Mesothelial cell of epicardium (in vitro differentiated cells): ENCODE measurements at places on chromosomes 1 and 21. TPM values are rescaled to one million over a fixed set of nuclear protein-coding genes. Genes with fewer than 3 reads are reported as not detected.
A peak's percentile ranks its signal among the peaks of the same experiment; 100 is the strongest.

OR2C3 gene
- not detected in 3 replicates for total RNA-seq

GRCh38 chr21:34609244-34609932 lies 5.5 kb downstream of the RCAN1 start:
- no peak for DNase-seq

DNA sequence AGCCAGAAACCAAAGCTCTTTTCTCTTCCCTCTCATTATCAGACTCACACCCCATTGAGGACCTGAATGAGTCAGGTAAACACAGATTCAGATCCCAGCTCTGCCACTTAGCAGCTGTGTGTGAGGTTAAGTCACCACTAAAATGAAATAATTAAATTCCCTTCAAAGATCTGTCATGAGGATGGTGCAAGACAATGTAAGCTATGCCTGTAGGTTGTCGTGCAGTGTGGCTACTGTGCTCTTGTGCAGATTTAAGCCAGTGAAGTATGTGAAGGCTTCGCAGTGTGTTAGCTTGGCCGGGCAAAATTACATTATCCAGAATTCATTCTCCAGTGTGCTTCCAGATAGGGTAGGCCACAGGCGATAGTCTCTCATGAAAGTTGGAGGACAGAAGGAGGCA lies 13.6 kb downstream of the UBL4B start:
- DNase-seq = no peak

- DNase-seq = no peak
These were observed 7.9 kb downstream of the UTP11 start for GRCh38 chr1:38020396-38020795.

GRCh38 chr1:39046613-39047210 lies 20.6 kb downstream of the NDUFS5 start:
- DNase-seq = no peak

GRCh38 chr21:45799765-45800338 lies 156.3 kb downstream of the PCBP3 start:
- no peak for DNase-seq

- DNase-seq = no peak
These were observed 6.9 kb downstream of the LMNA start for GRCh38 chr1:156121457-156121856.

C8A gene
- not detected in 3 replicates for total RNA-seq

NR0B2 gene
- not detected in 3 replicates for total RNA-seq

DNA sequence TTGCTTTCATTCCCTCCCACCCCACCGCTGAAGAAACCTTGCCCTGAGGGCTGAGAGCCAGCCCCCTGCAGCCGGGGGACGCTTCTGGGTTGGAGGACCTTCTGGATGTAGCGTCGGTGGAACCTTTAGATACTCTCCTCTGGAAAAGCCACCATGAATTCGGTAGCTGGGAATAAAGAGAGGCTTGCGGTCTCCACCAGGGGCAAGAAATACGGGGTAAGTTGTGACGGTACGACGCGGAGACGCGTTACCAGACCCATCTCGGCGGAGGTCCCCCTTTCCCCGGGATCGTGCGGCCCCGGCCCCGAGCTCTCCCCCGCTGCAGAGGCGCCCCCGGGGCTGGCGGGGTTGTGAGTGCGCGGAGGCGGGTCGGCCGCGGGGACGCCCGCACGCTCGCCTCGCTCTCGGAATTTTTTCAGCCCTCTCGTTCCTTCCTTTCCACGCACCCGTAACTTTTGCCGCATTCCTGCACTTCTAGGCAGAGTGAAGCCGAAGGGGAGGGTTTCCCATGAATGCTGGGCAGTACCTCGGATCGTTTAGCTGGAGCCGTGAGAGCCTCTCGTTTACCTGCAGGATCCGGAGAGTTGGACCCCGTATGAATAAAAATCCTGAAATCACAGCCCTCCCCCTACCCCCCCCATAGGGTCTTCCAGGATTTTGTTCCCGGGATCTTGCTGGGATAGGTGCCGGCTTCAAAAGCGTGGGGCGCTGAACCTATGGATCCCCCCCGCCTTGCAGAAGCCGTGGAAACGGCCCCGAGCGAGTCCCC lies 671 bp downstream of the KIF26B start:
- DNase-seq = peak; percentile 60

- no peak for DNase-seq
These were observed 19.4 kb downstream of the ARMH1 start for GRCh38 chr1:44693900-44694299.

GRCh38 chr1:177346790-177347359 lies 176.1 kb downstream of the BRINP2 start:
- DNase-seq = no peak

GRCh38 chr21:41605178-41605933 lies 97.4 kb upstream of the TMPRSS2 start:
- no peak for DNase-seq

GRCh38 chr1:202844259-202844658 lies 33.5 kb downstream of the PCAT6 start:
- DNase-seq = no peak

GRCh38 chr21:39115576-39116235 lies 67.5 kb downstream of the PSMG1 start:
- DNase-seq = no peak

DNA sequence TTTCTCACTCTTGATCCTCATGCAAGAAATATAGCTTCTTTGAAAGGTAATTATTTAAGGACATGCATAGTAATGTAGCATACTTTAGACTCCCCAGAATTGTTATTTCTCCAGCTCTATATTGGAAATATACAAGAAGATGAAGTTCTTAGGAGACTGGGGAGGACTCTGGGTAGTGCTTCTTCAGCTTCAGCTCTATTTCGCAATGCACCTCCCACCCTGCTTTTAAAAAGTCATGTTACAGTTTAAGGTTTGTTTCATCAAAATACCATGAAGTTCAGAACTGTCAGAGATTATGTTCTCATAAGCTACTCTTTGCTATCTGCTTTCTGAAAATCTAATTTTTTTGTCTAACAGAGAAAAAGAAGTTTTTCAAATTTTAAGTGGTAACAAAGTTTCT lies 586.2 kb upstream of the ADGRL4 start:
- no peak for DNase-seq

- DNase-seq = no peak
These were observed 21.1 kb downstream of the CLDN8 start for GRCh38 chr21:30194701-30195299.

DNA sequence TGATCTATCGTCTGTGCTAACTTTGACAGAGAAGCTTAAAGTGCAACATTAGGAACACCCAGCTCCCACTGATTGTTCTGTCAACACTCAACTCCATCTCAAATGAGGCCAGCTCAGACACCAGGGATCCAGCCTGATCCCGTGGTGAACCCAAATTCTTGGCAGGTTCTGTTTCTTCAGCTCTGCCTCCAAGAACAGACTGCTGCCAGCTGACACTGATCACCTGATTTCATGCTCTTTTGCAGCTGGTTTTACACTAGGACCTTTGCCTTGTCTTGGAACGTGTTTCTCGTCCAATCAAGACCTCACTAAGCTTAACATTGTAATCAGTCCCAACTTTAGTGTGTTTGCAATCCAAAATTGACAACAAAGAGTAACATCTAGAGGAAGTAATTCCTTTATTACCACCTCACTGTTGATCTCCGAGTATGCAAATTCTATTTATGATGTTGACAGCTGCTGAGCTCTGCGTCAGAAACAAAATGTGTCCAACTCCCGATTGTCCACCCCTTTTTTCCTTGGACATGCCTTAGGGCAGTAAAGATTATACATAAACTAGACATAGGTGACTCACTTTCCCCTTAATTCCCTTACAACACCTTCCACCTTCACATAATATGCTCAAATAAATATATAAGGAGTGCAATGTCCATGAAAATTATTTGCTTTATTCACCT lies 1.6 kb upstream of the HYI start:
- no peak for DNase-seq

DNA sequence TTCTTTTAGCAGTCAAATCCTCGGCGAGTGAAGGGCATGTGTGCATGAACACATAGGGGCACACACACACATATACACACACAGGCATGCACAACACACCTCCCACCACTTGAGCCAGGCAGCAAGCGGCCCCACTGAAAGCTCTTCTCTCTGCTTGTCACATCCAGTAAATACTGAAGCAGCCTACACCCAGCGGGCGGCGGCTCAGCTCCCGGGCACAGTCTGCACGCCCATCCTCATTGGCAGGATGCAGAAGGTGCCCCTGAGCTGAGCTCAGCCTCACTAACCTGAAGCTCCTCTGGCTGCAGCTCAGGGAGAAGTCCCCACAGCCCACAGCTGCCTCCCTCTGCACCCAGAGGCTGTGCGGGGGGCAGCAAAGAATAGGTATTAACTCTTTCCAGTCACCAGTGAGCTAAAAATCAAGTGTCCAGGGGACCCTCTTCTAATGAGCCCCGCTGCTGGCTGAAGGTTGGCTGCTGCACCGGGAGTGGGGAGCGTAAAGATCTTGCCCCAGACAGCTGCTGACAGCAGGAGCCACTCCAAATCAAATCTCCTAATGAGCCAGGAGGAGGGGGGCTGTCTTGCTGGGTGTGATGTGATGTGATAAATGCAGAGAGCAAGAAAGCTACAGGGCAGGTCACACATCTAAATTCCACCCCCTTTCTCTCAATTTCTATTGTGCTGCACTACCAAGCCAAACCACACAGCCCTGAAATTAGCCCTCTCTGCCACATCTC lies 12.5 kb downstream of the RGS8 start:
- no peak for DNase-seq

DNA sequence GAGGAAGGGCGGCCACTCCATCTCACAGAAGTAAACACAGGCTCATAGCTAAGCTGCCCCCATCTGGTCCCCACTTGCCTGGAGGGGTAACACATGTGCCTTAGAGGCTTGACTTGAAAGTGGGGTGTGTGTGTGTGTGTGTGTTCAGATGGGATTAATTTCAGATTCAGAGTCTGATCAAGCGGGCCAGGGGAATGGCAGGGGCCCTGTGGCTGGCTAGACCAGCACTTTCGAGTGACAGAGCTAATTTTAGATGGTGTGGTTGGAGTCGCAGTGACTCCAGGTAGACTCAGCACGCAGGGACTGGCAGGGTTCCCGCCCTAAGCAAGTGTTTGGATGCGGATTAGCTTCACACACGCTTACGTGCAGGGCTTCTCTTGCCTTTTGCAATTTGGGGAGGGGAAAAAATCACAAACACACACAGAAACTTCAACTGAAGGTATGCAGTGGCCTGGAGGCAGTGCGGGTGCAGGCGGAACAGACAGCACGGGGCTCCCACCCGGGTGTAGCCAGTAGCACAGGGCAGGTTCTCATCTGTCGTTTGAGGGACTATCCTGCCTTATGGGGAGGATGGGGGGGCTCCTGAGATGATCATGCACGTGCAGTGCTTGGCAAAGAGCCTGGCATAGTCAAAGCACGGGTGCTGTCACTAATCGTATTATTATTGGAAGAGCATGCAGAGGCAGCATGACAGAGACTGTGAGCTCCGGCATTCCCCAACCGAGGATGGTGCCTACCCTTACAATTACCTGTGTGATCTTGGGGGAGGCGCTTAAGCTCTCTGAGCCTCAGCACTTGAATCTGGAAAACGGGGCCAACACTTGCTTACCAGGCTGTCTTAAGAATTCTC lies 1.3 kb downstream of the EDN2 start:
- DNase-seq = no peak

- no peak for DNase-seq
These were observed 8.0 kb upstream of the TMEM61 start for GRCh38 chr1:54972436-54972835.

- no peak for DNase-seq
These were observed 151.9 kb upstream of the COL6A1 start for GRCh38 chr21:45829668-45830067.

DNA sequence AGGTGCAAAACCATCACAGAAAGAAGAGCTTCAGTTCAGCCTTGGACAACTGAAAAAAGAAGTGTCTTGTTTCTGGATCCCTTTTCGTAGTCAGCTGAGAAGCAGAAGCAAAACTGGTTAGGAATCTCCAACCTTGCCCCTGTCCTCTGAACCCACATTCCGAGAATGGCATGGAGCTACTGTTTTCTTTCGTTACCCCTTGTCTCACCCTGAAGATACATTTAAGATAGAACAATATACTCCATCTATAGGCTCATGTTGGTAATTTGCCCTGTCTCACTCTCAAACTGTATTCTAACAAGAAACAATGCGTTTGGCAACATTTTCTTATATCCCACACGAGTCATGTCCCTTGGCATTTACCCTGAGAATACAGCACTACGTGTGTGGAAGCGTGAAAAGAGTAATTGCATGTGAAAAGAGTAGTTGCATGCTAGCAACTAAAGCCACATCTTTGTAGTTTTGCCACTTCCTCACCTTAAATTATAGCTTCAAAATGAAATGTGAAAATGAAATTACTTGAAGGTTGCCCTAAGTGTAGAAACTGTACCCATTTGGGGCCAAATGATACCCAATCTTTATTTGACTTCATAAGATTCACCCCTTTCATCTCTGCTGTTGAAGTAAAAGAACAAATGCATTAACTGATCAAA lies 5.3 kb downstream of the SLAMF7 start:
- no peak for DNase-seq

CDA gene
- total RNA-seq = 0.64 to 1.5 TPM (median 0.94 TPM) in 3 replicates

- no peak for DNase-seq
These were observed 2.0 kb downstream of the ZMYM6 start for GRCh38 chr1:35029761-35030160.

- no peak for DNase-seq
These were observed 10.7 kb downstream of the PCAT6 start for GRCh38 chr1:202821467-202821866.

DNA sequence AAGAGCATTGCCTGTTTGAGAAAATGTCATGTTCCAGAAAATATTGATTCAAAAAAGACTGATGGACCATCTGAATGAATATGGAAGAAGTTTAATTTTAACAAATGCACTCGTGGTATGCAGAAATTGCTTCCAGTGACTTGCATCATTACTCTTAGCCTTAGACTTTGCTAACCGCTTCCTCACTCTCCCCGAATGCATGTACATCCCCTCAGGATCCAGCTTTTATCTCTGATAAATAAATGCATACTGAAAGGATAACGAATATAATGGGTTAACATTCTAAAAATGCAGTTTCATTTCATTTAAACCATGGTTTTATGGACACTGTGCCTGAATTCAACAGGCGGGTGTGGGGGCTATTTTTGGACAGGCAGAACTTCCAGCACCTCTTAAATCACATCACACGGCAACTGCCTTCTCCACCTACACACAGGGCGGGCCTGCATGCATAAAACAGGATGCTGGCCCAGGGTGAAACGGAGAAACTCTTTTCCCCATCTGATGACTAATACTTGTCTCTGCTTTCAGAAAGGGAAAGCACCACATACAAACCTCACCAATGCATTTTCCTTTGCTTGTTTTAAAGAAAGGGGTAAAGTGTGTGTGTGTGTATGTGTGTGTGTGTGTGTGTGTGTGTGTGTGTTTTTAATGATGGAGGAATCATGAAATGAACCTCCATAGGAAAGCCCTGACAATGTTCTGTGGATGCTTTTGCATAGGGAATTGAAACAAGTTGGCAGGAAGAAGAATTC lies 48.7 kb downstream of the SPAG17 start:
- DNase-seq = no peak

TSPAN1 gene
- 0.51 to 0.63 TPM (median 0.52 TPM) in 3 replicates for total RNA-seq

- no peak for DNase-seq
These were observed 58.9 kb upstream of the ADARB1 start for GRCh38 chr21:45015469-45015860.

- DNase-seq = no peak
These were observed 41.2 kb downstream of the TDRD5 start for GRCh38 chr1:179632868-179633267.
